Right ventricle myocardium superior (tissue), 1 donor: ENCODE measurements at places on chromosomes 4 and X. TPM values are rescaled to one million over a fixed set of nuclear protein-coding genes. Genes with fewer than 3 reads are reported as not detected.

DNA sequence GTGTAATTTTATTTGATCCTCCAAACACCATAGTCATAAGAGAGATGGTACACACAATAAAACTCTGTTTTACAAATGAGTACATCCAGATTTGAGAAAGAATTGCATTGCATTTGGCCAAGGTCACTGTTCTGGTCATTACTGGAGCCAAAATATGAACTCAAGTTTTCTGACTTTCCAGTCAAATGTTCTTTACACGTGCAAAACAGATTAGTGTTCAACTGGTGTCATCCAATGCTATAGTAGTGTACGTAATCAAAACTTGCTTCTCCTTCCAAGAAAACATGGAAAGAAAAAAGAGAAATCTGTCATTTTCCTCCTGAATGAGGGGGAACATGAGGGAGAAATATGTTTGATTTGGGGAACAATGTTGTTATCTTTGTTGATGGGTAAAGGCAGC is 291.9 kb downstream of the NAF1 start:
- no peak for DNase-seq

DNA sequence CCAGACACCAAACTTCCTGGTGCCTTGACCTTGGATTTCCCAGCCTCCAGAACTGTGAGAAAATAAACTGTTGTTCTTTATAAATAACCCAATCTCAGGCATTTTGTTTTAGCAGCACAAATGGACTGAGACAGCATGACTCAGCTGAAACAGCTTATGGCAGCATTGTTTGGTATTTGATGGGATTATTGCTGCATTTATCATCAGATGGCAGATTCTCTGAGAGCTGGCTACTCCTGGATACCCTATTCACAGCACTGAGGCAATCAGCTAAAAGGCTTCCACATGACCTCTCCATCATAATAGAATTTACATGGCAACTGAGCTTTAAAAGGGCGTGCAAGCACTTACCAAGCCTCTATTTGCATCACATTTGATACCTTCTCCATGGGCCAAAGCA is 623.1 kb upstream of the CPEB2 start:
- no peak for DNase-seq

DNA sequence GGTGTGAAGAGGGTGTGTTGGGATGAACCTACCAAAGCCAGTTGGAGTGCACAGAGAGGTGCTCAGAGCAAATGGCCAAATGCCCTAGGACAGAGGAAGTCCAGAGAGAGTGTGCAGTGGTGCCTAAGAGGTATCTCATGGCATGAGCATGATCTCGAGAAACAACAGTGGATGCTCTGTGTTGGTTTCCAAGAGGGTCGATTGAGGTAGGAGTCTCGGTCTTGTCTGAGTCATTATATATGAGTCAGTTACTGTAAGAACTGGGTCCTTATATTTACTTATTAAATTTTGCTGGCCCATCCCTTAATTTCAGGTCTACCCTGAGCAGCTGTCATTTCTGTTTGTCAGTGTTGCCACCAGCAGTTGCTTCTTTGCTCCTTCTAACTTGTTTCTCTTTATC is 86.6 kb upstream of the TMEM150C start:
- DNase-seq: no peak

DNA sequence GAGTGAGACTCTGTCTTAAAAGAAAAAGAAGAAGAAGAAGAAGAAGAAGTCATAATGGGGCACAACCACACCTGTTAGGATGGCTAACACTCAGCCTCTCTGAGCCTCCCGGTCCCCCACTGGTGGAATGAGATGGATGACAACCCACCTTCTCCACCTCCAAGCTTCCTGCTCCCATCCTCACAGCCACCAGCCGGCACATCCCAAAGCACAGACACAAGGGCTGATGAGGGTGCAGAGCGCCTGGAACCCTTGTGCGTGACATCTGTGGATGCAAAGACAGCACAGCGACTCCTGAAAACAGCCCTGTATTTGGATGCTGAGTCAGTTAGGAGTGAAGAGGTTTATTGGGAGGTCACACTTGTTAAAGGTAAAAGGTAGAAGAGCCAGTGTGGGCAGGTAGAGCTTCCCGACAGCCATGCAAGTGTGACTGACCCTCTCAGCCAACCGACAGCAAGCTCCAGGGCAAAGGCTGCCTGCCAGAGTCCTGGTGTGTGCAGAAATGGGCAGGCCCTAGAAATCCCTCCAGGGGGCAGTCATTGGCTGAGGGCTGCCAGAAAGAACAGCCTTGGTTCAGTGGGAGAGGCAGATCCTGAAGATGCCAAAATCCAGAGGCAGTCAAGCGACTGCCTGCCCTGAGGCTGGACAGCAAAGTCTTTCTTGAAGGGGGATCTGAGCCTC is 26.6 kb upstream of the MAN2B2 start:
- DNase-seq: peak; percentile 48

DNA sequence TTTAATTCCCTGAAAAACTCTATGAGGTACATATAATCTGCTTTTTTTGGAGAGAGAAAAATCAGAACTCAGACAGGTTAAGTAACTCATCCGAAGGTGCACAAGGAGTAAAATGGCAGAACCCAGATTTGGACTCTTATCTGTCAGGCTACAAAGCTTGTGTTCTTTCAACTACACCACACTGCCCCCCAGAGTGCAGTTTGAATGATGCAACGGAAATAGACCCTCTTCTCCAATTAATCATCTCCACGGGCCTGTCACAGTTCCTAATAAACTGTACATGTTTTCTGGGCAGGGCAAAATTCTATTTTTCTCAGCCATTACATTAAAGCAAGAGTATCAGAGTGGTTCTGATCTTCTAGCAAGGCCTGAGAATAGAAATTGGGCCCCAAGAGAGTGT is 35.3 kb upstream of the DCX start:
- no peak for DNase-seq

- no peak for DNase-seq
Observed at GRCh38 chr4:73718375-73719373, 21.7 kb upstream of the CXCL8 start.

DNA sequence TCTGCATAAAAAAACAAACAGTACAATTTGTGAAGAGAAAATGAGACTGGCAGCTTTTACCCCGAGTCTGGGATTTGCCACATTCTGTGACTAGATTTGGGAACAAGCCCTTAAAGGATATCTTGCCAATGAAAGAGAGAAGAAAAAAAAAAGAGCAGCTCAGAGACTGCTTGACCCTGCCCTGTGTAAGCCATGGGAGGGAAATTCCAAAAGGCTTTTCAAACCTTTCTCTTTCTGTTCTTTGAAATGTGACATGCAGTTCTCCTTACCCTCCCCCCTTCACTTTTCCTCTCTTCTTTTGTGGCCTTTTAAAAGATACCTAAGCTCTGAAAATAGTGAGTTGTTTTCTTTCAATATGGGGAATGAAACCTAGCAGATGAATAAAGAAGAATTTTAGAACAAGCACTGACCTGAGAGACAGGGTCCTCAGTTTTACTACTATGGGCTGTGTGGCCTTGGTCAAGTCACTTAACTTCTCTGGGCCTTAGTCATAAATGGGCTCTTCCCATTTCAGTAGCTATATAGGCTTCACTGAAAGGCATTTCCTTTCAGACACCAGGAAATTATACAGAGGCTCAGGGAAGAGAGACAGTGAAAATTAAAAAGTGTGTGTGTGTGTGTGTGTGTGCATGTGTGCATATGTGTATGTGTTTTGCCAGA is 5.1 kb downstream of the CCDC160 start:
- no peak for DNase-seq

DNA sequence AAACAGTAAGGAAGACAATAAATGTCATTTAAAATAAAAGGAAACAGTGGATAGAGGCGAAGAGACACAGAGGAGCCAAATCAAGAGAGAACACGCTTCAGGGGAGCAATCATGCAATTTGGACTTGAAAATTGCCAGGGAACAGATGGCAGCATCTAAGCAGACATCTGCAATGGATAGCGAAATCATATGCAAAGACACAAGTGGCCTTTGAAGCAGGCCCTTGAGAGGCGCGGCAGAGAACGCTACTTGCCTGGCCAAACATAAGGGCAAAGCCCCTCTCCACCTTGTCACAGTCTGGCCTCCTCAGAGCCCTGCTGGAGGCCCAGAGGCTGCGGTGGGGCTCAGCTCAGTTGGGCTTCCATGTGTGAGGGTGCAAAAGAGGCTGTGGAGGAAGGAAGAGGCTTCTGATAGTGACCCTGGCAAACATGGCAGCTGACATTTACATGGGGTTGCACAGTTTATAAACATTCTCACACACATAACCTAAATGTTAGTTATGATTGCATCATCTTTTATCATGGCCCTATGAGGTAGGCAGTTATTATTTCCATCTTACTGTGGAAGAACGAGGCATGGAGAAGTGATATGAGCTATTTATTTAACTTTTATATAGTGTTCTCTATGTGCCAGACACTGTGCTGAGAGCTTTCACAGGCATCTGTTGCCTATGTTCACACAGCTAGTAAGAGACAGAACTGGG is 18.3 kb downstream of the ADGRG4 start:
- DNase-seq: no peak

DNA sequence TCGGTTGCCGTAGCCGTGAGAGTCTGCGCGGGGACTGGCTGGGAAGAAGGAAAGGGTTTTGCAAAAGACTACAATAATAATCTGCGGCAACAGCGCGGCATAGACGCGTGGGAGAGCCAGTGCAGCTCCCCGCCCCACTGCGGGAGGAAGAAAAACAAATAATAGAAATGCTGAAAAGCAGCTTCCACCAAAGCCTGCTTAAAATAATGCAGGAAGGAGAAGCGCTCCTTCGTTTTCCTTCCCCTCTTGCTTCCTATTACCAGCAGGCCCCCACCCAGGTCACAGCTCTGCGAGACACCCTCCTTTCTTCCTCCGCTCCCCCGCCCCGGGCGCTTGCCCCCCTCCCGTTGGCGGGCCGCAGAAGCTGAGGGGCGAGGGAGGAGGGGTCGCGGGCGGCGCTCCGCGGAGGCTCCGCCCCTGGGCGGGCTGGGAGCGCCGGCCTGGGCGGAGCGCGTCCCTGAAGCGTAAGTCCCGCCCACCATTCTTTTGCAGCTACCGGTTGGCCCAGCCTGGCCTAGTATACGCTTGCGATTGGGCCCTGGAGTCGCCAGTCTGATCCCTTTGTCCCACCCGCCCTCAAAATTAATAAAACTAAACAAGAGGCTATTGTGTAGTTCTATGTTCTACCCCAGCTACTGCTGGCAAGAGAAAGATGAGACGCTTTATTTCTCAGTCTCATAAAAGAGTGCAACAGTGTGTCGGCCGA is 636 bp upstream of the AMOT start:
- DNase-seq: peak; percentile 88

- no peak for DNase-seq
Observed at GRCh38 chr4:101584306-101584705, 206.2 kb upstream of the BANK1 start.

- DNase-seq: peak; percentile 89
Observed at GRCh38 chr4:78776079-78776728, at the start of gene BMP2K. BMP2K (plus strand) TSS chr4:78776350; CDS start chr4:78776544, 194 bp downstream.

The C4orf51 gene
- not detected for total RNA-seq

The SEC24D gene
- 10.2 TPM for total RNA-seq

The GNRHR gene
- not detected for total RNA-seq

The UBE2A gene
- 58.5 TPM for total RNA-seq
